Femur (tissue), 1 donor: ENCODE measurements at places on chromosomes 6 and 20.

GRCh38 chr6:90472716-90473115 is 114.2 kb downstream of the MAP3K7 start:
- DNase-seq = no peak

DNA sequence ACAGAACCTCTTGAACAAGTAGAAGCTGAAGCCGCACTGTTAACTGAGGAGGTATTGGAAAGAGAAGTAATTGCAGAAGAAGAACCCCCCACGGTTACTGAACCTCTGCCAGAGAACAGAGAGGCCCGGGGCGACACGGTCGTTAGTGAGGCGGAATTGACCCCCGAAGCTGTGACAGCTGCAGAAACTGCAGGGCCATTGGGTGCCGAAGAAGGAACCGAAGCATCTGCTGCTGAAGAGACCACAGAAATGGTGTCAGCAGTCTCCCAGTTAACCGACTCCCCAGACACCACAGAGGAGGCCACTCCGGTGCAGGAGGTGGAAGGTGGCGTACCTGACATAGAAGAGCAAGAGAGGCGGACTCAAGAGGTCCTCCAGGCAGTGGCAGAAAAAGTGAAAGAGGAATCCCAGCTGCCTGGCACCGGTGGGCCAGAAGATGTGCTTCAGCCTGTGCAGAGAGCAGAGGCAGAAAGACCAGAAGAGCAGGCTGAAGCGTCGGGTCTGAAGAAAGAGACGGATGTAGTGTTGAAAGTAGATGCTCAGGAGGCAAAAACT is 40.1 kb downstream of the ZBTB2 start:
- no peak for DNase-seq

GRCh38 chr6:11525468-11526155 is 11.9 kb upstream of the TMEM170B start:
- DNase-seq = peak; percentile 31

DNA sequence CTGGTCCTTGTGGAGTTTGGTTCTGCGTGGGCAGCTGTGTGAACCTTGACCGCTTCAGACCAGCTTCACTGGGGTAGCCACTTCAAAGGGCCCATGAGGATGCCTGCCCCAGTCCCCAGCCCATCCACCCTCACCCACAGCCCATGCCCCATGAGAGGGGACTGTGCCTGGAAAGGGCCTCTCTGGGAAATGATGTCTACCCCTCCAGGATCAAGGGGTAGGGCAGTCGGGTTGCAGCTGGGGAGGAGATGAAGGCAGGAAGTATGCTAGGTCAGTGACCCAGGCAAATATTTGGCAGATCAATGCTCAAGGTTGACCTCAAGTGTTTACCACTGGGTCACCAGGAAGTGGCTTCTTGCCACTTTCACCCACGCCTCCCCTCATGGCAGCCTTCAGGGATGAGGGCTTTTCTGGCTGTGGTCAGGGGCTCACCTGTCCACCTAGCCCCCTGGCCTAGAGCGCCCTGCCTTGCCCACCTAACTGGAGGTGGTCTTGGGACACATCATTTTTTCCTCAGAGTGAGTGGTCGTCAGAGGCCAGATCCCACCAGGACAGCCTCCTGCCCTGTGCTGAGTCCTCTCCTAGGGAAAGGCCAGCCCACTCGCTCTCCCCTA is 109.5 kb downstream of the SNX5 start:
- DNase-seq = no peak

DNA sequence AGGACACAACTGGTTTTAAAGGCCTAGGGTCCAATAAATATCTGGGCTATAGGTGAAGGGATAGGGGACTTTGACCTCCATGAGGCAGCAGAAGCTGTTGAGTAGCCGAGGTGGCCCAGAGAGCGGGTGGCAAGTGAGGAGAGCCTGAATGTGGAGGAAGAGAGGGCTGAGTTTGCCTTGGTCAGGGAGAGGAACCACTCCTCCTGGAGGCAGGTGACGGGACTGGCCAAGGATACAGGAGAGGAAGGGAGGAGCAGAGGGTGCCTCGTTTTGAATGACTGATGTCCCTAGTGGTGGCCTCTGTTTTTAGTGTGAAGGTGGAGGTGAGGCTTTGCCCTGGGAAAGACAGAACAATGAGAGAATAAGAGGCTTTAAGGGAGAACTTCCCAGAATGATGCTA is 19.1 kb upstream of the AAR2 start:
- no peak for DNase-seq

DNA sequence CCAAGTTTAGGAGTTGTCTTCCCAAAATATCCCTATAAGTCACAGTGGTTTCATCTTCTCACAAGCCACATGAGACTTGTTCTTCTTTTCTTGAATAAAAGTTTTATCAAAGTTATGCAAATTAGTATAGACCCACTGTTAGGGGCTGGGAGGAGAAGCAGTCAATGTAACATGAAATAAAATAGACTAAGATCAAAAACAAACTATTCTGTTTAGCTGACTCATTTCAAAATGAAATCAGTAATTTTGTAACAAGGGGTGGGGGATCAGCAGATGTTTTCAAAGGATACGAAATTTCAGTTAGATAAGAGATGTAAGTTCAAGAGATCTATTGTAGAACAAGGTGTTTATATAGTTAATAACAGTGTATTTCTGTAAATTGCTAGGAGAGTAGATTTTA is 339.6 kb upstream of the PRDM1 start:
- DNase-seq = no peak

DNA sequence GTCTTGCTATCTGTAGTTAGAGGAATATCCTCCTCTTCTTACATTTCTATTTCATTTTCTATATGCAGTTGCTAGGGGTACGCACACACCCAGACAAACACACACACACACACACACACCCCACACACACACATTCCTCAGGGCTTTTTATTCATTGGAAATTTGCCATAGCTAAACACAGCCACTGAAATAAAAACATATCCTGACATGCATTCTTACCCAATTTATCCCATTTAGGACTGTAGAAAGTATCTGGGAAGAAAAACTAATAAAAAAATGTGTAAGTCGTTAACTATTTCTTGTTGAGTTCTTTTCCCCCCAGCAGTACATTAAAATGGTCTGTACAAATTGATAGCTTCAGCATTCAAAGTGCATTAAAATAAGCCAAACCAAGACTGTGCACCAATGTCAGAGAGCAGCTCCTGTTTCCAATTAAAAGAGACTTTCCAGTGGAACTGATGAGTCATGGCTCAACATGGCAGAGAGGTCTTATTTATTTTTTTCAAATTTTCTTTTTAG is 357.9 kb upstream of the AGPAT4 start:
- DNase-seq = peak; percentile 60

GRCh38 chr6:111291336-111292259 is 191.4 kb downstream of the REV3L start:
- no peak for DNase-seq
